HTR-8/SVneo (cell line): ENCODE measurements at places on chromosomes 12 and 14.
A peak's percentile ranks its signal among the peaks of the same experiment; 100 is the strongest.

DNA sequence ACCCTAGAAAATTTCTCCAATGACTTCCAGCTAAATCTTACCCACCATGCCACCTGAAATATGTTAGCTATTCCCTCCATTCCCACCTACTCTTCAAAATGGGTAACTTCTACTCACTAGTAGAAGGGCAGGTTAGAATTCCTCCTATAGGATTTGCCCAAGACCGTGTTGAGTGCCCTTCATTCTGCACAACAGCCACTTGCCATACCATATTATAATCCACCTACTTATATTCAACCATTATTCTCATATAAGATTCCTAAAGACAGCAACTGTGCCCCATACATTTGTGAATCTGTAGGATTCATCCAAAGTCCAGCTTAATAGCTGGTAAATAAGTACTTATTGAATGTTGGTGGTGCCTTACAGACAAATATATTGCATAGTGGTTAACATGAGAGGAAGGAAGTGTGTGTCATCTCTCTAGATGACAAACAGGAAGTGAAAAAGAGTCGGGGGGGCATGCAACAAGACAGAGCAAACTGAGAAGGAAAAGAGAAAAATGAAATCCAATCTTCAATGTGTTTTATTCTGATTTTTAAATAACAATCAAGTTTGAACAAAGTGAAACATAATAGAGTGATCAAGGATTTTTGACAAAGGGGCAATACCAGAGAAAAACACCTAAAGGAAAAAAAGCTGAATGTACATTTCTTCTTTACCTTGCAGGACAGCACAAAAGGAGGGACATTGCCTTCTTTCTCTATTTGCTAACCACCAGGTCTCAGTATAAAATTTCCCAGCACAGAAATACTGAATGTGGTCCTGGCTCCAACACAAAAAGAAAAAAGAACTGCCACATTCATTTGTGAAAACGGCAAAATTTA lies 389.3 kb upstream of the USP15 start:
- DNase-seq = no peak

- no peak for DNase-seq
Observed at GRCh38 chr14:34628681-34629135, 1.2 kb downstream of the SNX6 start.

- no peak for DNase-seq
Observed at GRCh38 chr12:33116284-33116683, 219.7 kb upstream of the PKP2 start.

DNA sequence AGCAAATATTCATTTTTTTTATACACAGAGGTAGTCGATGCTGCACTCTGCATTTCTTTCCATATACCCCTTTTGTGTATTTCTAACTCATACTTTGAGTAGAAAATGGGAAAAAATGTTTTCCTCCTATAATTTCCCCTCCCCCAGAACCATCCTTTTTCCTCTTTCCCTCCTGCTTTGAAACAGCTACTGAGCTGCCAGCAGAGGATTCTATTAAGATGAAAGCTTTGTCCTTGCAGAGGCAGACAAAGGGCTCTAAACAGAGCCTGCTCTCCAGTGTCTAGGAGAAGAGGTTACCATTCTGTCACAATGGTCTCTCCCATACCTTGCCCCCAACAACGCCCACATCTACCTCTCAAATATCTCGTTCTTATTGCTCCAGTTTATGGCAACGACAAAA lies 74.6 kb upstream of the OSBPL8 start:
- DNase-seq = no peak

GRCh38 chr12:49550693-49551252 lies 11.9 kb downstream of the KCNH3 start:
- no peak for DNase-seq

DNA sequence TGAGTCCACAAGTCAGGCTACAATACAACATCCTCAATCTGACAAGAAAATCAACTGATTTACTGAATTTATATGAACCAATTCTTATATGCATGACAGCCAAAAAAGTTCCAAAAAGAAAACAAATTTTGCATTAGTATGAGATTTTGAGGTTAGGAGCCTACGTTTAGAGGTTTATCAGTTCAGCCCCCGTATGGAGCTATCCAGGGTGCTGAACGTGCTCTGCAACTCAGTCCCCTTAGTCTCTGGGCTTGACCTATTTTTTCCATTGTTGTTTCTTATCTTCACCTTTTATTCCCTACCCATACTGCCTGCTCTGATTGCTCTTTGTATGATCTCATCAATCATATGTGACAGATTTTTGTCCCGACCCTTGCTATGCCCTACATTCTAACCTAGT lies 693.0 kb downstream of the NRXN3 start:
- DNase-seq = peak; percentile 2

- DNase-seq = no peak
Observed at GRCh38 chr12:2320841-2321240, 268.1 kb downstream of the CACNA1C start.

GRCh38 chr14:99915305-99916090 lies 122.3 kb downstream of the EML1 start:
- no peak for DNase-seq

DNA sequence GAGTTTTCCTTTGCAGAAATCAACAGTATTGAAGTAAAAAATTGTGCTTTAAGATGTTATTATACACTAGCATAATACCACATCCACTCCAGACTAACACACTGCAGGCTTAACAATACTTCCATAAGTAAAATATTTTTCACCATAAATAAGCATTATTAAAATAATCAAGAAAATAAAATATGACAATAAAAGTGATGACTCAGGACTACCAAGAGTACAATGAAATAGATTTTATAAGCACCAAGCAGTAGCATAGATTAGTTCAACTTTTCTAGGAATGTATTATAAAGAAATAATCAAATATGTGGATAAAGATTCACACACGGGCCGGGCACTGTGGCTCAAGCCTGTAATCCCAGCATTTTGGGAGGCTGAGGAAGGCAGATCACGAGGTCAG lies 40.4 kb upstream of the MTHFD1 start:
- DNase-seq = no peak

DNA sequence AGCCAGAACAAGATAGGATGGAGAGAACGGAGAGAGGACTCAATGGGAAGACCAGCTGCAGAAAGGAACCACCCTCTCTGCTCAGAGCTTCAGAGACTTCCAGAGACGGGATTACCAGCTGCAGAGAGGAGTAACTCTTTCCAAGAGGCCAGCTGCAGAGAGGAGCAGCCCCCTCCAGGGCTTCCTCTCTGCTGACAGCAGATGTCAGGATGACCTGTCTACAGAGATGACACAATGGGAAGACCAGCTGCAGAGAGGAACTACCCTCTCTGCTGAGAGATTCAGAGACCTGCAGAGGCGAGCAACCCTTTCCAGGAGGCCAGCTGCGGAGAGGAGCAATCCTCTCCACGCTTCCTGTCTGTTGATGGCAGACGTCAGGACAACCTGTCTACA lies 61.8 kb downstream of the KLRG1 start:
- DNase-seq = no peak
